T1000 (cell line): ENCODE measurements at places on chromosomes 6 and 20.

GRCh38 chr6:100464162-100464851, 414 bp downstream of the SIM1 start:
- no peak for DNase-seq

GRCh38 chr6:39086711-39087110, 28.3 kb downstream of the SAYSD1 start:
- no peak for DNase-seq

GRCh38 chr6:17928514-17929430, 58.7 kb downstream of the KIF13A start:
- no peak for DNase-seq

DNA sequence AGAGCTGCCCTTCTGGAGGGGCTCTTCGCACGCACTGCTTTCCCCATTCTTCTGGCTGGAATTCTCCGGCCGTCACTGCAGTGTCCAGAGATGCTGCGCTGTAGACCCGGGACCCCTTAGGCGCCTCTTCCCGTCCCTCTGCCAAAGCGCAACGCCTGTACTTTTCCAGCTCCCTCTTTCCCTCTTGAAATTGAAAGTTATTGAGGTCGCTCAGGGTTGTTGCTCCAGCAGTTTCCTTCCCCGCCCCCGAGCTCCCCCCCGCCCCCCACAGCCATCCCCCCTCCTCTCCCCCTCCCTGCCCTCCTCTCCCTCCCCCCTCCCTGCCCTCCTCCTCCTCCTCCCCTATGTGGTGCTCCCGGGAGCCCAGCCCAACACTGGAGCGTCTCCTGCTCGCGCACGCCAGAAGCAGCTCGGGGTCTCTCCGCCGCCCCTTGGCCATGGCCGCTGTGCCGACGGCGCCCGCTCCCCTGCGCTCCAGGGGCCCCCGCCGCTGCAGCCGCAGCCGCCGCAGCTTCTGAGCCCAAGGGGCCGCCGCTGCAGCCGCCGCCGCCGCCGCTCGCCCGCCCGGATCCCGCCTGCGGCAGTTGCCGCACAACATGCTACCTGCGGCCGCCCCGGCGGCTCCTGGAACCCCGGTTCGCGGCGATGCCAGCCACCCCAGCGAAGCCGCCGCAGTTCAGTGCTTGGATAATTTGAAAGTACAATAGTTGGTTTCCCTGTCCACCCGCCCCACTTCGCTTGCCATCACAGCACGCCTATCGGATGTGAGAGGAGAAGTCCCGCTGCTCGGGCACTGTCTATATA, at the start of gene RSPO3:
Gene RSPO3, plus strand, starts transcription at position 374 of the 804 bp plus-strand sequence. CDS start 522 bp downstream, outside the sequence.
- peak; percentile 12 for DNase-seq

GRCh38 chr6:46688117-46688965, 656 bp downstream of the TDRD6 start:
- no peak for DNase-seq

DNA sequence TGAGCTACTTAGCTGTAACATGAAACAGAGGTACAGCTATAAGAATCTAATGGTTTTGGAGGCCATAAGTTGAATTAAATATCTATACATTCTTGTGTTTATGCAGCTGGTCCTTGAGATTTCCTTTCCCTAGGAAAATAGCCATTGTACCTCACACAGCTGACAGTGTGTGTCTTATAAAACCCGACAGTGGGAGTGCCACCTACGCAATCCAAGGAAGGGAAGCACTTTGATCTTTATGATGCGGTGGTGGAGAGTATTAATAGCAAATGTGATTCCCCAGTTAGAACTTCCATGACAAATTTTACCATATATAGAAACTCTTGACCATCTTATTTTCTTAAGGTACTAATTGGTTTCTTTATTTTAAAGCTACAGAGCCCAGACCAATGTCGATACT, 149.5 kb downstream of the TMEM200A start:
- no peak for DNase-seq

GRCh38 chr20:58116505-58116904, 111.9 kb downstream of the ANKRD60 start:
- DNase-seq: no peak

GRCh38 chr6:26336355-26337198, 28.4 kb upstream of the BTN3A2 start:
- DNase-seq: no peak

- DNase-seq: no peak
Measured at GRCh38 chr6:136086686-136087085, 163.4 kb downstream of the MTFR2 start.

DNA sequence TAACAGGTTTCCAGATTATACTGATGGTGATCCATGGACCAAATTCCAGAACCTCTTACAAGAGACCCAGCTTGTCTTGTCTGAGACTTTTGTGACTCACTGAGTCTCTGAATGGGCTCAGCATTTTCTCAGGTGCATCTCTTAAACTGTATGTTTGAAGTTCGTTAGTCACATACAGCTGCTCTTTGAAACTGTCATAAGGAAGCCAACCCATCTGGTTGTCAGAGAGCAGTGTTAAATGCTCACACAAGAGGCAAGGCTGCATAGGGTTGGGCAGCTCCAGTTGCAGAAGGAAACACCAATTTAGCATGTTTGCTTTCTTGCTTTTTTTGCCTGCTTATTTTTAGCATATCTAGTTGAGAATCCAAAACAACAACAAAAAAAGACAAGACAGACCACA, 47.1 kb downstream of the TRIM27 start:
- no peak for DNase-seq

DNA sequence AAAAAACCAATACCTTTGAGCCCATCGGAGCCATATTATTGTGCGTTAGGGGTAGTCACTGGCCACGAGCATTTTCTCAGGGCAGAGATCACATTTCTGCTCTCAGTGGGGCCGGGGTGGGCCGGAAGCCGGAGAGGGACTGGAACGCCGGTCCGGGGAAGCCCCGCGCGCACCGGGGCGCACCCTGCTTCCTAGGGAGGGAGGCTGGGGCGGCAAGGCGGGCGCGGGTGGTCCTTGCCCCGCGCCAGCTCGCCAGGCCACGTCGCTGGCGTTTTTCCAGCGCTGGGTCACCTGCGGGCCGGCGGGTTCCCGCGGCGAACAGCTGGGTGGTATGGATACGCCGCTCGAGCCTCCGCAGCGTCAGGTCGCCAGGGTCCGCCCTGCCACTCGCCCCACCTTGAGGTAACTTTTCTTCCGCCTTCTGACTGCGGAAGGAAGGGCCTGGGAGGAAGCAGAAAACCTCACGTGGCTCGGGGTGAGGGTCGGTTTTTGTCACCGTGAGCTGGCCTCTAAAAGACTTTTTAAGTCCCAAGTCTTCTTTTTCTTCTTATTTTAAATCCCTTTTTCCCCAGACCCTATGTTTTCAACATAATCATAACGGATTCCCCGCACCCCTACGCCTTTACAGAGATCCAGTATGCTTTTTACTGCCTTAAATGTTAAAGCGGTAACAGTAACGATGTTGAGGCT, 2.7 kb upstream of the EEF1A1 start:
- DNase-seq: no peak

GRCh38 chr6:30938730-30939129, 2.0 kb upstream of the MUCL3 start:
- no peak for DNase-seq

- DNase-seq: no peak
Measured at GRCh38 chr6:93021235-93021915, 398.0 kb downstream of the EPHA7 start.
